Stimulated activated CD8-positive, alpha-beta memory T cell treated with anti-CD3 and anti-CD28 coated beads, Interleukin-4, amount 100 ng/mL, for 4 hours (primary cell): ENCODE measurements at places on chromosomes 16 and 17.
A peak's percentile ranks its signal among the peaks of the same experiment; 100 is the strongest.

GRCh38 chr16:88356727-88357199 is 26.0 kb upstream of the ZNF469 start:
- DNase-seq: no peak

GRCh38 chr16:52621651-52622050 is 74.7 kb upstream of the TOX3 start:
- DNase-seq: no peak

DNA sequence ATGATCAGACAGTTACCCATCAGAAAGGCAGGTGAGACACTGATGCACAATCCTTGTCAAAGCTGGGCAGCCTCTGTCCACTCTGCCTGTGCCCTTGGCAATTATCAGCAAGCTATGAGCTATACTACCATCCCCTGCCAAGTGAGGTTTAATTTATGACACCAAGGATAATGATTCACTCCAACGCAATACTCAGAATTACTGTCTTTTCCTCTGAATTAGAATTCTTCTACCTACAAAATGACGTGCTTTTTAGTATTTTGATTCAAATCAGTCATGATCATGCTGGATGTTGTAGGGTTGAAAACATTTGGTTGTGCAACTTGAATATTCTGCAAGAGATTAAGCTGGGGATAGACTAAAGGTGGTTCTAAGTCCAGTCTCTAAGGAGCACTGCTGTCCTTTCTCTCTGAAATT is 116.8 kb upstream of the SOX9 start:
- no peak for DNase-seq

GRCh38 chr17:42311240-42312034 is 23.1 kb downstream of the STAT5A start:
- no peak for DNase-seq

DNA sequence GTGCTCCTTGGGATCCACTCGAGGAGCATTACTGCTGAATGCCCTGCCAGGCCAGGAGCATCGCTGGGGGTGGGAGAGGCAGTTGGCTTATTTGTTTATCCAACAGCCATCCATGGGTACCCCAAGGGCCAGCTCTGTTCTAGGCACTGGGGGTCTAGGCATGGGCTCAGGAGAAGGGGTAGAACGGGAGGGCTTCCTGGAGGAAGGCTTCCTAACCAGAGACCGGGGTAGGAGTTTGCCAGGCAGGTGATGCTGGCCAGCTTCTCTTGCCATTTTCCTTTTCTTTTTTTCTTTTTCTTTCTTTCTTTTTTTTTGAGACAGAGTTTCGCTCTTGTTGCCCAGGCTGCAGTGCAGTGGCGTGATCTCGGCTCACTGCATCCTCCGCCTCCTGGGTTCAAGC is 241.0 kb downstream of the SEC14L1 start:
- DNase-seq: no peak

- peak; percentile 40 for DNase-seq
Observed at GRCh38 chr17:50507871-50508572, at the start of gene MYCBPAP. Gene MYCBPAP (plus strand): TSS chr17:50508439. CDS start chr17:50508675, 236 bp downstream.

GRCh38 chr17:57309479-57309878 is 53.2 kb downstream of the MSI2 start:
- DNase-seq: no peak

DNA sequence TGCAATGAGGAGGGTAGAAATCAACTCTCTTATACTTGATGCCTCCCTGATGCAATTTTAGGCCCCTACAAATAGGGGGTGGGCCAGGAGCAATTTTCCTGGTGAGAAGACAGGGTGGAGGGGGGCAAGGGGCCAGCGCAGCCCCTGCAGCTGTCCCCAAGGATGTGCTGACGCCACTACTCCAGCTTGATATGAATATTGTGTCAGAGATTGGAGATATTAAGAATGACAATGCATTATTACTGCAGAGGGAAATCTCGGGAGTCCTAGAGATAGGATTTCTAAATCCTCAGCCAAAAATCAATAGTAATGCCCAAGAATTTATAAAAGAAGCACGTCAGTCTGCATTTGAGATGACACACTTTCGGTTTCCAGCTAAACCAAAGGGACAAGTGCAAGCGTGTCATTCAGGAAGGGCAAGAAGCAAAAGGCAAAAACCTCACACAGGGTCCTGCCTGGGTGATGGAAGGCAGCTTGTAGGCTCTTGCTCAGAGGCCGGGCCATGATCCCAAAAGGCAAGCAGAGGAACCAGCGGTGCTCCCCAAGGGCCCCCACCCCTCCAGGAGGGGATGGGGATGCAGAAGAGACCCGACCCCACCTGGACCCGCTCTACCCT is 178.8 kb downstream of the C16orf78 start:
- DNase-seq: no peak

DNA sequence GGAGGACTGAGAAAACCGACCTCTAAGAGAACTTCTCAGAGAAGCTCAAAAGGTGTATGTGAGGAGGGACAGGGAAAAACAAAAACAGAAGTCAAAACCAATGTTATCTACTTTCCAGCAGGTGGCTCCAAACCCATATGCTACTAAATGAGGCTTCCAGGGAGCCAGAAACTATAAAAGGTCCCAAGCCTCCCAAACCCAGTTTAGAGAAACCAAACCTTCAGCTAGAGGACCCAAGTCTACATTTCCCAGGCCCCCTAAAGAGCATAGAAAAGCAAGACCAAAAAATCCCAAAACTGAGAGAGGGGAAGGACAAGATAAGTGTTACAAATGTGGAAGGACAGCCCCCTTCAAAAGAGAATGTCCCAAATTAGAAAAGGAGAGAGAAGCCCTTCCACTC is 3.7 kb downstream of the HPR start:
- no peak for DNase-seq

- no peak for DNase-seq
Observed at GRCh38 chr17:65509032-65509431, 52.4 kb downstream of the AXIN2 start.

DNA sequence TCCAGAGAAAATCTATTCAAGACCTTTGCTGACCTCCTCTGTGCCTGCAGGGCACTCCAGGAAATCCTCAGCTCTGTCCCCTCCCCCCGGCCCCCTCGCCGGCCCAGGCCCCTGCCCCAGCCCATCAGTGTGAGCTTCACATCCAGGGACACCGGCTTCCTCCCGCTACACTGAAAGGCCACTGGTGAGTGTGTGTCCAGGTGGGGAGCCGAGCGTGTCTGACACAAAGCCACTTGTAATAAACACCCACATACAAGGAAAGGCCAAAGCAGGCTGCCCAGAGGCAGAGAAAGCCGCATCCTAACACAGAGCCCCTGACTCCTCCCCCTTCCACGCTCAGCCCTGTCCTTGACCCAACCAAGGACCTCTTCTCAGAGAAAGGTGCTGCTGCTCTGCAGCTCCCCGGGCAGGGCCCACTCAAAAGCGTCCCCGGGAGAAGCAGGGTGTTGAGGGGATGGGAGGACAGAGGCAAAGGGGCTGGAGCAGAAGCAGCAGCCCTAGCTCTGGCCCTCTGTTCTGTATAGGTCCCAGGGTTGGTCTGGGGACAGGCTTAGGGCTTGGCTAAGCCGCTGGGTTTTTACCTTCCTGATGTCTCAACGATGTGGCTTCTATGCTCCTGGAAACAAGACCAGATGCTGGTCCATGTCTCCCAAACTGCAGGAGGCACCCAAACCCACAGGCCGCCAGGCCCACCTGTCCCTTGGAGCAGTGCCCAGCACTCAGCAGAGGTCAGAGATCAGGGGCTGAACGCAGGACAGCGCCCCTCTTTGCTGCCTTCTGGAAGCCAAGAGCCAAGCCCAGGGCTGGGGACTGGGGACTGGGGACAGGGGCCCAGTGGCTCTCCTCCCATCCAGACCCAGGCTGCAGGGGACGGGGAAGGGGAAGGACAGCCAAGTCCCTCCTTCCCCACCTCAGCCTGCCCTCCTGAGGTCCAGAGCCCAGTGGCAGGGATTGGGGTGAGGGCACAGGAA is 15.3 kb downstream of the MNT start:
- no peak for DNase-seq

DNA sequence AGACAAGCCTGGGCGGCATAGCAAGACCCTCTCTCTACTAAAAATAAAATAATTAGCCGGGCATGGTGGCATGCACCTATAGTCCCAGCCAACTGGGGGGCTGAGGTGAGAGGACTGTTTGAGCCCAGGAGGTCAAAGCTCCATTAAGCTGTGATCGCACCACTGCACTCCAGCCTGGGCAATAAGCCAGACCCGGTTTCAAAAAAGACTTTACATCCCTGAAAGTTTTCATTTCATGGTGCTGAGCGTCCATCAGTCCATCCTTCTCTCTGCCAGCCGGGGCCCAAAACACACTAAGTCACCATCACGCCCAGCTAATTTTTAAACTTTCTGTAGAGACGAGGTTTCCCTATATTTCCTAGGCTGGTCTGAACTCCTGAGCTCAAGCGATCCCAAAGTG is 10.6 kb downstream of the RAB40B start:
- no peak for DNase-seq

- DNase-seq: peak; percentile 19
Observed at GRCh38 chr16:4675864-4676786, 17.2 kb upstream of the NUDT16L1 start.

- no peak for DNase-seq
Observed at GRCh38 chr16:50607970-50608557, 59.9 kb downstream of the NKD1 start.

GRCh38 chr17:10357768-10358167 is 15.0 kb downstream of the MYH13 start:
- no peak for DNase-seq

GRCh38 chr17:8991514-8992285 is 26.2 kb upstream of the PIK3R5 start:
- DNase-seq: peak; percentile 39

DNA sequence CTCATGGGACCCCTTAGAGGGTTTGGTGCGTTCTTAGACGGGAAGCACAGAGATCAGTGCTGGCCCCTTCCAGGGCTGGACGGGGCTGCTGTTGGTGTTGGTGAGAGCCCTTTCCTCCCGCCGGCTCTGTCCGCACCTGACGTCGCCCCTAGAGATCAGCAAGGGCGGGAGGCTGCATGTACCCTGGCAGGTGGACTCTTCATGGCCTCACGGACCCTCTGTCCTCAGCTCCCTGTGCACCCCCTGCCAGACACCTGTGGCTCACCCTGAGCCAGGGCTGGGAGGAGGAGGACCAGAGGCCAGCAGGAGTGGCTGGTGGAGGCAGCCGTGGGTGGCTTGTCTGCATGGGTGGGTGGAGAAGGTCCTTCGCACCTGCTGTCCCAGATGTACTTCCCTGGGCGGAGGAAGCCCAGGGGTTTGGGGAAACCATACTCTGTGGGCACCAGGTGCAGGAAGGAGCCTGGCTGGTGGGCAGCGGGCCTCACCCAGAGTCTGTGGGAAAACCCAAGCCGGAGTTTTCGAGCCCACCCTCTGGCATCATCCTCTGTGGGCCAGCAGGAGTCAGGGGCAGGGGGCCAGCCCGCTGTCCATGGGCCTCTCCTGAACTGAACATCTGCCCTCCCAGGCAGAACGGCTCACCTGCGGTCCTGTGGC is 348.6 kb downstream of the SEC14L1 start:
- DNase-seq: no peak

GRCh38 chr17:81722184-81723120 is 10.4 kb downstream of the SLC25A10 start:
- no peak for DNase-seq

DNA sequence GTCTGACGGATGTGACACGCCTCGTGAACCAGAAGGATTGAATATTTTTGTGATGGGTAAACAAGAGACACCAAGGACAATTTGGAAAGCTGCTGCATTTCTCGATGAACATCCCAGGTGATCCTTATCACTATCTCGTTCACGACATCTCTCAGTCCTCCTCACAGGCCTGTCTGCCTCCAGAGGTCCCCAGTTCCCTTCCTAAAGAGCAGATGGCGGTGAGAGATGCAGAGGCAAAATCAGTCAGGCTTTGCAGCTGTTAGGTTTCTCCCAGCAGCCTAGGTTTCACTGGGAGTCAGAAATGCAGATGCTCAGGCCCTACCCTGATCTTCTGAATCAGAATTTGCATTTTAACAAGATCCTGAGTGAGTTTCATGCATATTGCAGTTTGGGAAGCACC is 23.6 kb downstream of the SCPEP1 start:
- DNase-seq: no peak

GRCh38 chr16:16095646-16096045 is 127.6 kb downstream of the ABCC6 start:
- DNase-seq: no peak

DNA sequence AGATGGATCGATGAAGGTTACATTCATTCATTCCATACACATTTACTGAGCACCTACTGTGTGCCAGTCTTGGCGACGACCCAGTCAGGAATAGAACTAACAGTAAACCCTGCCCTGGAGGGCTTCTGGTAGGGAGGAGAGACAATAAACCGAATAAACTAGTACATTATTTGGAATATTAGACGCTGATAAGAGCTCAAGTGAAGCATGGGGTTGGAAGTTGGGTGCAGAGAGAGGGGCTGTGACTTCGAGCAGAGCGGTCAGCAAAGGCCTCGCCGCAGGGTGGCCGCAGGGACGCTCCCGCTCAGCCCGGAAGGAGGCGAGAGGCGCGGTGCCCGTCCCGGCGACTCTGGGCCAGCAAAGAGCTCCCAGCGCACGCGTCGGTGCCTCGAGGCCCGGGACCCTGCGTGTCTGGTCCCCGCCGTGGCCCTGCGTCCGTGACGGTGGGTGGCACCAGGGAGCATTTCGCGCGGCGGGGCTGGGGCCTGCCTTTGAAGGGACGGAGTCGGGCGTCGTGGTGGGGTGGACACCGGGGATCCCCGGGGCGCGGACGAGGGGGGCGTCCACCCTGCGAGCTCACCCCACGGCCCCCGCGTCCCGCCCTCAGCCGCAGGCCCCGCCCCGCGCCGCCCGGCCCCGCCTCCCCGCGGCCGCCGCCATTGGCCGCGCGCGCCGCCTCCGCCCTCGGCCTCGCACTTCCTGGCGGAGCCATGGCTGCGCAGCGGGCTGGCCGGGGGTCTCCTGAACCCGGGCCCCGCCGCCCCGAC is at the start of gene KLHL36:
Gene KLHL36, plus strand, starts transcription at position 684 of the 767 bp plus-strand sequence. CDS start 2,357 bp downstream, outside the sequence.
- peak; percentile 45 for DNase-seq

GRCh38 chr17:76866774-76867577 is 1.2 kb upstream of the MGAT5B start:
- no peak for DNase-seq

DNA sequence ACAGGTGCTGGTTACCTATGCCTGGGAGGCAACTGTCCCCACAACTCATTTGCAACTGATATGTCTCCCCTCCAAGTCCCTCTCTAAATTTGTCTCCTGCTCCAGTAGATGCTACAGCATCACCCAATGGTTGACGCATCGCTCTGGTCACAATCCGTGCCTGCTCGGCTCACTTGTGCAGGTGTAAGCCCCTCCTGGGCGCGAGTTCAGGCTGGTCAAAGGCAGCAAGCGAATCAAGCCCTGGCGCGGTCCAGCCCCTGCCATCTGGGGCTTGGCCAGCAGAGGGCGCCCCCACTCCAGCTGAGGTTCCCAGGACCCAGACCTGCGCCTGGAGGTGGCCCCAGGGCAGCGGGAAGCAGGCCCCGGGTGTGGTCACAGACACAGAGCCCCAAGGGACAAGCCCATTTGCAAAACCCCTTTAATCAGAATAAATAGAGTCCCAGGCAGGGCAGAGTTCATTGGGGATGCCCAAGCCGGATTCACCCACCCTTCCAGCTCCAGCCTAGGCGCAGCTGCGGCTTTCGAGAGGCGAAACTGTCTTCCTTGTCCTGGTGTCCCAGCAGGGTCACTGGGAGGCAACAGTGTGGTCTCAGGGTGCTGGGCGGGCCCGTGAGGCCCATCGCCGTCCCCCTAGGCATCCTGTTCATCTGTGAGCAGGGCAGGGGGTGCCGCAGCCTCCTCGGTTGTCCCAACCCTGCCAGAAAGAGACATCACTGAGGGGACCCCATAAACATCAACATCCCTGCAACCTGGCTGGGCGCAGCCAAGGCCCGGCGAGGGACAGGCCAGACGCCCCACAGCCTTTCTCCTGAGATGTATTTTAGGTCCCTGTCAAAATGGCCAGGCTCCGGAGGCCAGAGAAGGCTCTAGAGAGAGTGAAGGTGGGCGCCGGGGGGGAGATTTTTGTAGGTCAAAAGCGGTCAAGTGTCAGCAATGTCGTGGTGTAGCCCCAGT is 15.8 kb downstream of the TMC6 start:
- DNase-seq: peak; percentile 52
